ENCODE measurements at places on chromosomes 12 and 14.
A peak's percentile ranks its signal among the peaks of the same experiment; 100 is the strongest.

GRCh38 chr12:88578276-88579160 is 1.8 kb downstream of the KITLG start:
- no peak for DNase-seq

GRCh38 chr12:132197581-132198354 is 53.5 kb downstream of the NOC4L start:
- DNase-seq, result no peak

- DNase-seq, result no peak
Observed at GRCh38 chr12:21598651-21599050, 6.0 kb downstream of the GYS2 start.

GRCh38 chr14:54474232-54474793 is 14.5 kb downstream of the GMFB start:
- no peak for DNase-seq

GRCh38 chr12:27822076-27822712 is 42.2 kb upstream of the MANSC4 start:
- DNase-seq, result peak; percentile 18

GRCh38 chr12:23099604-23100003 is 474.6 kb downstream of the ETNK1 start:
- DNase-seq, result no peak

DNA sequence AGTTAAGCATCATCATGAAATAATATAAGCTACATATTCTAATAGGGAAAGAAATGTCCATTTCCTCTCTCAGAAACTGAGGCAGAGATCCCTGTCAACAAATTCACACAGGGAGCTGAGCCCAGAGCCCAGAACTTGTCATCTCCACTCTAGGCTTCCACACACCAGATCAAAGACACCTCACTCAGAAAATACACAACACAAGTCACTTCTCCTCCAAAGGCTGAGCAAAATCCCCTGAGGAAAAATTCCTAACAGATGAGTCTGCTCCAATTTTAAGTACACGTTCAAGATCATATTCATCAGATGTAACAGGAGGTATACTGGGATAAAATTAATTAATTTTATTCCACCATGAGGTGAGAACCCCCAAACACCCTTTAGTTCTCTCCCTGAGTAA is 227.3 kb downstream of the DPF3 start:
- DNase-seq, result no peak

GRCh38 chr14:37145395-37145794 is 27.0 kb downstream of the SLC25A21 start:
- peak; percentile 16 for DNase-seq

- no peak for DNase-seq
Observed at GRCh38 chr12:76704693-76705092, 59.2 kb upstream of the ZDHHC17 start.

GRCh38 chr14:105568859-105569766 is 42.7 kb downstream of the TMEM121 start:
- no peak for DNase-seq

GRCh38 chr12:1890810-1891209 is 27.6 kb downstream of the CACNA2D4 start:
- peak; percentile 24 for DNase-seq

DNA sequence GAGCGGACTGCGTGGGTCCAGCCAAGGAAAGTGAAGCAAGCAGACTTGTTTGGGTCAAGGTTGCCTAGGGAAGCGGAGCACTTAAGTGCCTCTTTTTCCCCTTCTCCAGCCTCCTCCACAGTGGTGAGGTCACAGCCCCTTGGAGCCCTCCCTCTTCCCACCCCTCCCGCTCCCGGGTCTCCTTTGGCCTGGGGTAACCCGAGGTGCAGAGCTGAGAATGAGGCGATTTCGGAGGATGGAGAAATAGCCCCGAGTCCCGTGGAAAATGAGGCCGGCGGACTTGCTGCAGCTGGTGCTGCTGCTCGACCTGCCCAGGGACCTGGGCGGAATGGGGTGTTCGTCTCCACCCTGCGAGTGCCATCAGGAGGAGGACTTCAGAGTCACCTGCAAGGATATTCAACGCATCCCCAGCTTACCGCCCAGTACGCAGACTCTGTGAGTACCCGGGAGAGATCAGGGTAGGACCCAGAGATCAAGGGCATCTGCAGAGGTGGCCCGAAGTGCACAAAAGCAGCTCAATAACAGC is at the start of gene TSHR:
Gene TSHR (plus strand): TSS at position 206 of the 526 bp plus-strand sequence. CDS start 60 bp downstream, at position 266.
- DNase-seq, result no peak

DNA sequence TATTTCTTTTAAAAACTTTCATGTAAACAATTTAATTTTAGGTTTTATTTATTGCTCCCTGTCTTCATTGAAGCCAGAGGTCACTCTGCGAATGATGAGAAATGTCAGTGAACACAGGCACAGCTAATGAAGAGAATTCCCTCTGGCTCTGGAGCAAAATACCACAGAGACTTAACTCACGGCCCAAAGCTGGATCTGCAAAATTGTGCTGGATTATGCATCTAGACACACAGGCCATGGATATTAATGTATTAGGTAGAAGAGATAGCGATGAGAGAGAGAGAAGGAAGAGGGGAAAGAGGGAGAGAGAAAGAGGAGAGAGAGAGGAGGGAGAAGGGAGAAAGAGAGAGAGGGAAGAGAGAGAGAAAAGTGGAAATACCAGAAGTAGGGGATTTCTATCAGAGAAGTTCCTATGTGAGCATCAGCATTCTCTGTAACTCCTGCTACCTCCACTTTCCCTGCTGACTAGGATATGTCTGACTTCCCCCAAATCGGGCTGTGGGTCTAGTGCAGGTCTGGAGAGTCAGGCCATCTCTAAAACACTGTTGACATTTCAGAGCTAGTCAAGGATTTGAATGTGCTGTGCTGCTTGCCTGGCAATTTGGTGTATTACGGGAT is 3.7 kb downstream of the ARHGDIB start:
- peak; percentile 45 for DNase-seq

- no peak for DNase-seq
Observed at GRCh38 chr14:52883658-52884057, 67.2 kb downstream of the FERMT2 start.

- no peak for DNase-seq
Observed at GRCh38 chr12:38775457-38775856, 129.9 kb downstream of the CPNE8 start.

DNA sequence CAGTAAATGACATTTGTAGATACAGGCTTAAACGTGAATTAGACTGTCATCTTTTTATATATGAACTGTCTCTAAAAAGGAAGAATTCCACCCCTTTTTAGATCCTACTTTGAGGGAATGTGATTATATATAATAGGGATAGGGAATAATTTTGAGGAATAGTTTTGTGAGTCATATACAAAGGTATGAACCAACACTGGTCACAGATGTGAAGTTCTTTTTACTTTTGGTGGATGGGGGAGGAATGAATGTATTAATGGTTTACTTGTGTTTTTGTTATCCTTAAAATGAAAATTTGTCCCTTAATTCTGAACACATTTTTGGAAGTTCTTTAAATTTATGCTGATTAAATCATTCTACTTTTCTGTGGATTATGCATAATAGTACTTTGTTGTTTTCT is 30.4 kb downstream of the FRS2 start:
- DNase-seq, result no peak

DNA sequence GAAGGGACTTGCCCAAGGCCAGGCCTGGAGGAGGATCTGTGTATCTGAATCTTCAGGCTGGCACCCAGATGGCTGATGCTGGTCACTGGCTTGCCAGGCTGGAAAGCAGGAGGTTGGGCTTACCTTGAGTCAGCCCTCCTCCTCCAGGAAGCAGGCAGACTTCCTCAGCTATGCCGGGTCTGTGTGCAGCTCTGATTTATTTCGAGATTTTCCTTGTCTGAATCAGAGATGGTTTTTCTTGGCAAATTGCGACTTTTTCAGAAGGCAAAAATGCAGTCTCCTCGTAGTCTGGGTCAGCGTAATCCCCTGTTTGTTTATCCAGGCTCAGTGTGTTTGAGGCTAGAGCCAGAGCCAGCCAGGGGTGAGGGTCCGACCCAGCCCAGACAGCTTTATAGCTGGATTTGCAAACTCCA is 48.9 kb downstream of the SMOC1 start:
- no peak for DNase-seq

DNA sequence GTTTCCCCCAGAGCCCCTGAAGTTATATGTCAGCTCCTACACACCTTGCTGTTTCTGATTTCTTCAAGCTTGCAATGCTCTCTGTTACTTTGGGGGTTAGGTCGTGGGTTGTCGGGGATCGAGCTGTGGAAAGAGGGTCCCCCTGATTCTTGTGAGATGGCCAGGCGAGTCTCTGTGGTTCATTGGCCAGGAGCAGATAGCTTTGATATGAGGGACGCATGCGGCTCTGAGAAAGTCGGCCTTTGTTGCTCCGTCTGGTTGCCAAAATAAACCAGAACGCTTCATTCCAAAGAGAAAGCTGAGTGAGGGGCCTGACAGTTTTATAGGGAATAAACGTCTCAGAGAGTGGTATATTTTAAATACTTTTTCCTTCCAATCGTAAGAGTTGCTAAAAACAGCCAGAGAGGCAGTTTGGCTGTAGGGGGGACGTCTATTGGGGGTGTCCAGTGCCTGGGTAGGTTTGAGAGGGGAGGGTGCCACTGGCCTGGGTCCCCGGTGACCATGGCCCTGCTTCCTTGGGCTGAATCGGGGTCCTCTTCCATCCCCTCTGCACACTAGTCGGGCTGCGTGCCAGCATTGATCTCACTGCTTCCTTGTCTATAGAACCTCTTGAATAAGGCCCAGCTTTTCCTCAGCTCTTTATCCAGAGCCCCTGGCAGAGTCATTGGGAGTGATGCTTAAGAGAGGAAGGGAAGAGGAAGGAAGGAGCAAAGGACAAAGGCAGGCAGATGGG is 18.9 kb downstream of the CCND2 start:
- no peak for DNase-seq

- peak; percentile 67 for DNase-seq
Observed at GRCh38 chr14:34013721-34014060, 62.8 kb upstream of the EGLN3 start.

DNA sequence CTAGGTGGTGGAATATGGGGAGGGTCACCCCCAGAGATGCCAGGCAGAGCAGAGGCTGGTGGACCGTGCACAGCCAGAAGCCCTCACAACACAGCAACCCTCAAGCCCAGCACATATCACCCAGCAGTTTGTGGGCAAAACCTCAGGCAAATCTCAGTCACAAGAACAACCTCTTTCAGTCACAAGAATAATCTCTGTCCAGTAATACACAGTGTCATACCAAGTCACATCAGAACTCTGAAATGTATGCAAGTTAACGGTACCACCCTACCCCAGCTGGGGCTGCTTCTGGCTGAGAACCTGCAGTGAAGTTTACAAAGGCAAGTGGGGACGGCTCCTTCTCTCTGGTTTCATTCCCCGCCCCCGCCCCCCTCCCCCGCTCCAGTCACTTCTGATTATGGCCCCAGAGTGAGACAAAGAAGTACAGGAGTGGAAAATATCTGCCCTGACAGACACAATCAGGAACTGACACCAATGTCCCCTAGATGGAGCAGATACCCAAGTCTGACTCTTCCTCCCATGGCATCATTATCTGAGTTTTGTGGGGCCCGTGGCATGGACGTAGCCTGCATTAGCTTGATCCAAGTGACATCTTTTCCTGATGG is 480.9 kb upstream of the TMEM132C start:
- peak; percentile 31 for DNase-seq

- DNase-seq, result no peak
Observed at GRCh38 chr12:56449622-56449984, 377 bp upstream of the TIMELESS start.

DNA sequence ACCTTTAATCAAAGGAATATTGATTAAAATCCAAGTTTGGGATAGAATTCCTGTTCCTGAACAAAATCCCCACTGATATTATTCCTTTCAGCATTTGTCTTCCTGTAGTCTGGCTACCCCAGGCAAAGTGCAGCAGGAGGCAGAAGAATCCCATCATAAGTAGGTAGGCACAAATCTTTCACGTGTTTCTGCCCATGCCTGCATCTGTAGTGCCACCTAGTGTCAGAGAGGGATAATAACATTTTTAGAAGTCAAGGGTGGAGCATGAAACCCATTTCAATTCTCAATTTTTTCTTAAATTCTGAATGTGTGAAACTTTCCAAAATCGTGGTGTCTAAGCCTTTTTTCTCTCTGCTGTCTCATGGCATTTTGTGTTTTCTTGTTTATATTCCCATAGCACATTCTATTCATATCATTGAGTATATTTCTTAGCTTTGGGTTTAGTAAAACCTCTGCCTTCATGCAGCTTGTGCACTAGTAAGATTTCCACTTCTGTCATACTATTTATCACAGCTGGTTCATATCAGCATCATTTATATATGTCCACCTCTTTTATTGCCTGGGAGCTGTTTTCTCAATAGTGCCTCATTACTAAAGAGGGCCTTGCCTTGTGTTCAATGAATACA is 47.8 kb upstream of the RERG start:
- peak; percentile 79 for DNase-seq

- no peak for DNase-seq
Observed at GRCh38 chr12:3772380-3772779, 19.5 kb upstream of the CRACR2A start.

- DNase-seq, result no peak
Observed at GRCh38 chr12:83629931-83630330, 943.2 kb downstream of the TMTC2 start.

GRCh38 chr12:133106253-133106652 is 23.8 kb downstream of the ZNF891 start:
- DNase-seq, result peak; percentile 28

DNA sequence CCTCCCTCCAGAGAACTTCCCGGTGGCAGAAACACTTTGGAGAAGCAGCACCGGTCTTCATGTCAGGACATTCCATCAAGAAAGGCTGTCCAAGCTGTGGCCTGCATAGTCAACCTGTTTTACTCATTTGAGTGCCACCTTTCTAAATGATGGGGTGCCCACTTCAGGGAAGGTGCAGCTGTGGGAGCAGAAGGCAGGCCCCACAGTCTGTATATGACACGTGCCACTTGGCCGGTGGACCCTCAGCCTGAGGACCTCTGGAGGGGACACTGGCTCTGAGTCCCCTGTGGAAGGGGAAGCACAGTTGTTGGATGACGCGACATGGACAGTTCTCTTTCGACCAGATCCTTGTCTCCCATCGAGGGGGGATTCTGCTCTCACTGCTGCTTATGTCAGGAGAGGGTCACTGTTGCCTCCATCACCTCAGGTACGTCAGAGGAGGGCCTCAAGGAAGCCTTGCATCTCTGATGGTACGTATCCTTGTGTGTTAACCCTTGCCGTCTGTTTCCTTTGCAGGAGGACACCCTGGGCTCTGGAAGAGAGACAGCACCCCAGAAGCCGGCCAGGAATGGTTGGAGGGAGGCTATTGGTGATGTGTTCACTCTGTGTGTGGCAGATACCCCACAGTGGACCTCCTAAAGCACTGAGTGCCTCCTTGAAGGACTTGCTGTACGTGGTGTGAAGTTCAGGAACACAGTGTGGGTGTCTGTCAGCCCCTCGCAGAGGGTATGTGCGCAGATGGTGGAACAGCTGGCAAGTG is 132.1 kb upstream of the RTL1 start:
- DNase-seq, result no peak

DNA sequence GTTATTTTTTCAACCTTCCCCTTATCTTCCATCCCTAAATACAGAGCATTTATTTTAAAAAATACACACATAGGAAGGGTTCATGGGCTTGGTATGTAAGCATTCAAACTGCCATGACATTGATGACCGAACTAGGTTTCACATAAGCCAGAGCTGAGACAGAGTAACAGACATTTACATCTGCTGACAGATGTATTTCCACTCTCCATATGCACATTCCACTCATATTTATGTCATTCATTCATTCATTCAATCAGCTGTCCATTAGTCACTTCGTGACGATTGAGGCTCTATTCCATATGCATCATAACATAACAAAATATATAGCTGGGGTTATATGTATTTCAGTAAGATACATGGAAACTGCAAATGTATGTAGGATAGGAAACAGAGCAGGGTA is 145.5 kb upstream of the OTX2 start:
- no peak for DNase-seq

All from hematopoietic multipotent progenitor cell treated with erythropoietin and hydrocortisone succinate and interleukin-3 and kit ligand, for 6 days (in vitro differentiated cells).